ENCODE measurements at places on chromosomes 1 and 21. TPM values are rescaled to one million over a fixed set of nuclear protein-coding genes. Genes with fewer than 3 reads are reported as not detected.

DNA sequence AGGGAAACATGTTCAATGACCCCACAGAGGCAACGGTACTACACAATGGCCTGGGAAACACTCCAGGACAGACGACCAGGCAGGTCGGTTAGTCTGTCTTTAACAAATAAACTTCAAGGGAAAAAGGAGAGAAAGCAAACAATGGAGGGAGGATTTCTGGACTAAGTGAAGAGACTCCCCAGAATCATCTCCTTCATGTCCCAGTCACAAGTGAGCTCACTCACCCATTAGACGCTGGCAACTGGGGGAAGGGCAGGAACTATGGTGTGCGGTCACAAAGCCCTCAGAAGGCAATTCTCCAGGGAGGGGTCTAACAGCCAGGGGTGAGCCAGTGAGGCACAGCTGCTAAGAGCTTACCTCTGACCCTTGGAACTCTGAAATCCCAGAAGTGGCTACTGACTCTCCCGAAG, 55.7 kb upstream of the NADK start:
- peaks cover 18% of the 10 kb centered on the region for H3K4me1 ChIP-seq
- H3K27me3 ChIP-seq = no peaks in the 10 kb centered on the region
- peaks cover 18% of the 10 kb centered on the region for H3K36me3 ChIP-seq
- no peak overlapping the region for H3K4me3 ChIP-seq

GRCh38 chr1:53651356-53651755, 87.6 kb downstream of the GLIS1 start:
- H3K27me3 ChIP-seq = no peaks in the 10 kb centered on the region
- no peaks in the 10 kb centered on the region for H3K36me3 ChIP-seq
- H3K27ac ChIP-seq = no peak overlapping the region
- no peaks in the 10 kb centered on the region for H3K4me1 ChIP-seq
- no peak overlapping the region for H3K4me3 ChIP-seq
- DNase-seq = no peak

DNA sequence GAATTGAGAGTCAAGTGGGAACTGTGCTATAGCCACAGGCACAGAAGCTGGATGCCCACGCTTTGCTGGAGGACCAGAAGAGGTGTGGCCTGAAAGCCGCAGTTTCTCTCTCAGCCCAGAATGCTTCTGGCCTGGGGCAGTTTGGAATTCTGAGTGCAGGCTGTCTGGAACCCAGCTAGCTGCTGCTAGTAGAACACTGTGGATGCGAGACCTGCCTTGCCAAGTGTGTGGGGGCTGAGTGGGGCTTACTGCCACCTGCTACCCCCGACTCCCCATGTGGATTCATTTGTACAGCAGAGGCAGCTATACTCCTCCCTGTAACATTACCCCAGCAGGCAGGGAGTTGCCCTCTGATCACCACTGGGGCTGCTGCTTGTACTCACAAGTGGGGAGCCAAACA, 12.2 kb downstream of the ADAMTS1 start:
- no peak for DNase-seq
- H3K36me3 ChIP-seq = no peaks in the 10 kb centered on the region
- no peak overlapping the region for H3K27ac ChIP-seq
- no peaks in the 10 kb centered on the region for H3K4me1 ChIP-seq
- no peak overlapping the region for H3K4me3 ChIP-seq

Gene TRABD2B
- total RNA-seq = not detected

Gene DMBX1
- total RNA-seq = not detected

GRCh38 chr1:27979151-27979858, 19.5 kb downstream of the XKR8 start:
- H3K4me1 ChIP-seq = no peaks in the 10 kb centered on the region
- no peaks in the 10 kb centered on the region for H3K27me3 ChIP-seq
- no peak overlapping the region for H3K4me3 ChIP-seq

Gene NID1
- total RNA-seq = 0.17 TPM

DNA sequence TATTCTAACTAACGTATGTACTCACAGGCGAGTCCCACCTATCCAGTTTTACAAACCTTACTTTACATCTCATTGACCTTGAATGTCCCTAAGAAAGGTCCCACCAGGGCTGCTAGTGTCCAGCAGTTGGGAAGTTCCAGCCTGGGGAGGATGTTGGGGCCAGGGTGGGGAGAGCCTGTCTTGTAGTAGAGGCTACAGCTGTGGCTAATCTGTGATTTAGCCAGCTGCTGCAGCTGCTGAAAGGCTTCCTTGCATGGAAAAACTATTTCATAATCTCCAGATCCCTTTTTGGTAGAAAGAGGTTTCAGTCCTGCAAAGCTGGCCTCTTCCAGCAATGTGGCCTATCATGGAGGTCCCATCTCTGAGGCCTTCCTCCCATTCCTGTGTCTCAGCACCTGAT, 23.1 kb downstream of the TNN start:
- H3K4me3 ChIP-seq = no peak overlapping the region
- H3K27me3 ChIP-seq = no peaks in the 10 kb centered on the region
- no peak for DNase-seq
- no peaks in the 10 kb centered on the region for H3K4me1 ChIP-seq

Gene CNIH3
- 2.5 TPM for total RNA-seq

DNA sequence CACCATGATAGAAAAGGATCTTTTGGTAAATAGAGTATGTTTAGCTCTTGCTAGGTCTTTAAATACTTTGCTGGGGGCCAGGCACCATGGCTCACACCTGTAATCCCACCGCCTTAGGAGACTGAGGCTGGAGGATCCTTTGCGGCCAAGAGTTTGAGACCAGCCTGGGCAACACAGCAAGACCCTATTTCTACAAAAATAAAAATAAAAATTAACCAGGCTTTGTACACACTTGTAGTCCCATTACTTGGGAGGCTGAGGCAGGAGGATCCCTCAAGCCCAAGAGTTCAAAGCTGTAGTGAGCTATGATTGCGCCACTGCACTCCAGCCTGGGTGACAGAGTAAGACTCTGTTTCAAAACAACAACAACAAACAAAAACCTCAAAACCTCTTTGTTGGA, 1.1 kb upstream of the KCNE2 start:
- H3K4me1 ChIP-seq = no peaks in the 10 kb centered on the region
- peaks cover 6% of the 10 kb centered on the region for H3K27me3 ChIP-seq
- H3K4me3 ChIP-seq = no peak overlapping the region
- H3K36me3 ChIP-seq = no peaks in the 10 kb centered on the region
- no peak overlapping the region for H3K27ac ChIP-seq

- no peaks in the 10 kb centered on the region for H3K36me3 ChIP-seq
- no peaks in the 10 kb centered on the region for H3K27me3 ChIP-seq
- H3K4me3 ChIP-seq = no peak overlapping the region
- DNase-seq = no peak
Observed at GRCh38 chr1:2203671-2204414, 9.3 kb upstream of the FAAP20 start.

DNA sequence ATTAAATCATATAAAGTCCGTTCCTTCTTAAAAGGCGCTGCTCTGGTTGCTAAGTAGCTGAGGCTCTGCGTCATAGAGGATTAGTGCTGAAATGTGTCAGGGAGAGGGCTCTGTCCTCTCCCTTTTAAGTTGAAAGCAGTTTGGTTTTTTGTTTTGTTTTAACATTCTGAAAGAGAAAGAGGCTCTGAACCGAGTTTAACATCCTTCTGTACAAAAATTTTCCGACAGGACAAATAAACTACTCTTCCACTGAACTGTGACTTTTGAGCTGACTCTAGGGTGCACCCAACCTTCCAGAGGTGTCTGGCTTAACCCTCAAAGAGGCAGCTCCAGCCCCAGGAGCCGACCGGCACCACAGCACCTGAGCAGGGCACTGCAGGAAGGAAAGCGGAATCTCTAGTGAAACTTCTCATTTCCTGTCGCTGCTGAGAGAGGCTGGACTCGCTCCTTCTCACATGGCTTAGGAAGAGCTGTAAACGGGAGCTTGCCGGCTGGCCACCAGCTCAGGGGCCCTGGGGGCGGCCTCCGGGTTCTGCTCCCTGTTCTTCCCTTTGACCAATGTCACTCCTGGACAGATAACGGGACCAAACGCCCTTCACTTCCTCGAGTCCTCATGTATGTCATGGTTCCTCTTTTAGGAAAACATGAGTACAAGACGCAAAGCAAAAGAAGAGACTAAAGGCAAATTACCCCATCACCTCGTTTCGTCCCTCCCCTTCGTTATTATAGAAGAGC, 1.2 kb downstream of the VAV3 start:
- H3K36me3 ChIP-seq = no peaks in the 10 kb centered on the region
- H3K4me1 ChIP-seq = peaks cover 21% of the 10 kb centered on the region
- DNase-seq = peak; percentile 44
- no peaks in the 10 kb centered on the region for H3K27me3 ChIP-seq

DNA sequence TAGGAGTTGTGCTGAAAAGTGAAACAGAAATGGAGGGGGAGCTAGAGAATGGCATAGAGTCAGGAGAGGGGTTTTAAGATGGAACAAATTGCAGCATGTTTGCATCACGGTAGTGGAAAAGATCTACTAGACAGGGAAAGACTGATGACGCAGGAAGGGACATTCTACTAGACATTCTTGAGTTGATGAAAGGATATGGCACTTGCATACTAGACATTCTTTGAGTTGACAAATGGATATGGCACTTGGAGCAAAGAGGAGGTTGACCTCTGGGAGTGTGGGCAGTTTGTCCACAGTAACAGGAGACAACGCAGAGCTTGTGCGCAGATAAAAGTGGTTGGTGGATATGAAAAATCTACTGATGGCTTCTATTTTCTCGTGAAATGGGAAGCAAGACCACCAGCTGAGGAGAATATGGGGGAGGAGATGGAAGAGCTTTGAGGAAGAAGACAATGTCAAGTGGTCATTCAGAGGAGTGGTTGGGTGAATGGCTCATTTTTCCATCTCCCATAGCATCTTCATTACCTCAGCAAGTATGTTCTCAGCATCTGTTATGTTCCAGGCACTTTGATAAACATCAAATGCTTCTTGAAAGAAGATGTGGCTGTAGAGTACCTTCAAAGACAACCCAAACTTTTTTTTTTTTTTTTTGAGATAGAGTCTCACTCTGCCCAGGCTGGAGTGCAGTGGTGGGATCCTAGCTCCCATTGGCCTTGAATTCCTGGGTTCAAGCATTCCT, 2.4 kb upstream of the CTPS1 start:
- DNase-seq = no peak
- peaks cover 24% of the 10 kb centered on the region for H3K4me1 ChIP-seq
- H3K27ac ChIP-seq = no peak overlapping the region

Gene ATAD3C
- total RNA-seq = 1.5 TPM

DNA sequence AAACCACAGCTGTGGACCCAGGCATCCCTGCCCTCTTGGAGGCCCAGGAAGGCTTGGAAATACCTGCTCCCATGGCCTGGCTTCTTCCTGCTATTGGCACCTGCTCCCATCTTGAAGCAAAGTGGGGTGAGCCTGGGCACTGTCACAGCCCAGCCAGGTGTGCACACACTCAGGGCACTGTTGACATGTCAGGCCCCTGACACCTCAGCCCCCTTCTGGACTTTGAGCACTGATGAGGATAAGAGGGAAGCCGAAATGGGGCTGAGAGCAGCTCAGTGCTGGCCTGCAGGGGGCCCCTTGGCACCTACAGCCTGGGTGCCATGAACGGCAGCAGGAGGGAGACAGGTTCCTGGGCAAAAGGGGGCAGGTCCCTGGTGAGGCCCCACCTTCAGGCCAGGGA, 55.9 kb downstream of the DAB1 start:
- no peaks in the 10 kb centered on the region for H3K4me1 ChIP-seq
- no peak overlapping the region for H3K27ac ChIP-seq
- H3K4me3 ChIP-seq = no peak overlapping the region
- no peaks in the 10 kb centered on the region for H3K36me3 ChIP-seq
- no peaks in the 10 kb centered on the region for H3K27me3 ChIP-seq

DNA sequence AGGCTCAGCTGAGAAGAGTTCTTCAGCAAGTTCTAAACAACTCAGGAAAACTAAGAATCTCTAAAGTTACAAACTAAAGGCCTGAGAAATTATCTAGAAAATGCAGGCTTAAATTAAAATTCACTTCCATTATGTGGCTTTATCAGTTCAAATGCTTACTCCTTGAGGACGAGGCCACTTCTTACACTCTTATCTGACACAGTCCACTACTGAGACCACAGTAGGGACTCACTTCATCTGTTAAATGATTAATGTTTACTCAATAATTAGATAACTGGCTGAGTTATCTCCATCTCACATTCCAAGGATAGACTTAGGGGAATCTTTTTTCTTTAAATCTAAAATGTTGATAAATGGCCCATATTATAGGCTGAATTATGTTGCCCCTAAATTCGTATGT, 1.6 kb downstream of the C1orf141 start:
- peaks cover 6% of the 10 kb centered on the region for H3K4me1 ChIP-seq
- H3K27ac ChIP-seq = no peak overlapping the region
- H3K4me3 ChIP-seq = no peak overlapping the region
- no peak for DNase-seq
- H3K36me3 ChIP-seq = no peaks in the 10 kb centered on the region

GRCh38 chr1:48044311-48044710, 47.1 kb upstream of the TRABD2B start:
- H3K36me3 ChIP-seq = no peaks in the 10 kb centered on the region
- H3K27me3 ChIP-seq = no peaks in the 10 kb centered on the region
- H3K4me3 ChIP-seq = no peak overlapping the region
- no peak overlapping the region for H3K27ac ChIP-seq

DNA sequence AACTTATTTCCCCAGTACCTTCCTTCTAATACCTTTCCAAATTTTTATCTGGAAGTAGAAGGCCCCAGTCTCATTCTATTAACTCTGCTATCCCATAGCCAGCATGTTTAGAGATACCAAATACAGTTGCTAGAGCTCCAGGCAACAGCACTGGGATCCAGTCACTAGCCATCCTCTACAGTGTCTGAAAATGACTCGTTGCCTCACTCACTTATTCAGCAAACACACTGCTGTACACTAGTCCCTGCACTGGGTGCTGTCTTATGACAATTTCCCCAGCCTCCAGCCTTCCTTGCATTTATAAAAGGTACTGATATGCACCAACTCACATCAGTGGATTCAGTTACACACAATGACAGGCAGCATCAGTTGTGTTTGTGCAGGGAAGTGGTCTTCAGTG, 179.0 kb downstream of the DSCAM start:
- H3K36me3 ChIP-seq = no peaks in the 10 kb centered on the region
- H3K27ac ChIP-seq = no peak overlapping the region
- H3K4me1 ChIP-seq = no peaks in the 10 kb centered on the region
- H3K4me3 ChIP-seq = no peak overlapping the region
- H3K27me3 ChIP-seq = no peaks in the 10 kb centered on the region
- no peak for DNase-seq

- DNase-seq = peak; percentile 73
- H3K36me3 ChIP-seq = peaks cover 23% of the 10 kb centered on the region
- H3K4me1 ChIP-seq = peaks cover 34% of the 10 kb centered on the region
- peak overlapping the region; percentile 31 for H3K4me3 ChIP-seq
- peak overlapping the region; percentile 96 for H3K27ac ChIP-seq
- H3K27me3 ChIP-seq = no peaks in the 10 kb centered on the region
Observed at GRCh38 chr1:37473431-37474045, 842 bp upstream of the ZC3H12A start.
